NCI-H1092 (cell line): ENCODE measurements at places on chromosomes 6 and 20.

- no peak for DNase-seq
These were observed 14.5 kb downstream of the REV3L start for GRCh38 chr6:111468329-111469012.

DNA sequence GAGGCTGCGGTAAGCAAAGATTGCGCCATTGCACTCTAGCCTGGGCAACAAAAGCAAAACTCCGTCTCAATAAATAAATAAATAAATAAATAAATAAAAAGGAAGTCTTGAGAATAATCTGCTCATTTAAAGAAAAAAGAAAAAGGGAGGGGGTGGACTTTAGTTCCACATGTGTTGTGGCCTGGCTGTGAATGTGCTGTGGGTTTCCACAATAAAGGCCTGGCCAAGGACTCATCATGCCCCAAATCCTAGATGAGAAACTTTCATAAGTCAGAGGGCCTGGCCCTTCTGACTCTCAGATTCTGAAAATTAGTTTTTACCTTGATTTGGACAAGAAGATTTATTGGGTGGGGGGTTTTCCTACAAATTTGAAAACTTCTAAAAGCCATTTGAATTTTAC lies 48.4 kb downstream of the RIOK1 start:
- no peak for DNase-seq

GRCh38 chr6:40369891-40370290 lies 217.3 kb downstream of the LRFN2 start:
- no peak for DNase-seq

GRCh38 chr6:39224011-39224410 lies 5.3 kb downstream of the KCNK5 start:
- no peak for DNase-seq

DNA sequence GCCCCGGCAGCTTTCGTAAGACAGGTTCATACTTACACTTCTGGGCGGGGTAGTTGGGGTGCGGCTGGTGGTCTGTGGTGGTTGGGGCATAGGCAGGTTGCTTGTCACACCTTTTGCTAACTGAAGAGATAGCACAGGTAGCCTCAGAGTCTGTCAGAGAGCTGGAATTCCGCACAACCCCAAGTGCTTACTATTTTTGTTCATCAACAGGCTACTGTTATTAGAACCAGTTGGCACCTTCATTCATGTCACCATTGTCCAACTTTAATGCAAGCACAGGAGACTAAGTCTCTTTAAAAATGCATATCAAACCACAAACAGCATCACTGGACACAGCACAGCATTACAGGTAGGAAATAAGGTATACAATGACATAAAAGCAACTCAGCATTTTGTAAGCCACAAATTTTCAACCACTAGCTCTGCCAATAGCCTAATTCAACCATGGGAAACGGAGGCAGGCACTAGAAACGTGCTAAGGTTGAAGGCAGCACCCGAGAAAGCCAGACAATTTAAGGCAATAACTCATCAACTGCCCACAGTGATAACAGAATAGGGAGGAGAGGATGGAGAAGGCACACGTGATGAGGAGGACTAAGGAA lies 143.8 kb downstream of the ZMYND8 start:
- DNase-seq: no peak

GRCh38 chr6:109327959-109328358 lies 54.3 kb downstream of the CD164 start:
- no peak for DNase-seq

DNA sequence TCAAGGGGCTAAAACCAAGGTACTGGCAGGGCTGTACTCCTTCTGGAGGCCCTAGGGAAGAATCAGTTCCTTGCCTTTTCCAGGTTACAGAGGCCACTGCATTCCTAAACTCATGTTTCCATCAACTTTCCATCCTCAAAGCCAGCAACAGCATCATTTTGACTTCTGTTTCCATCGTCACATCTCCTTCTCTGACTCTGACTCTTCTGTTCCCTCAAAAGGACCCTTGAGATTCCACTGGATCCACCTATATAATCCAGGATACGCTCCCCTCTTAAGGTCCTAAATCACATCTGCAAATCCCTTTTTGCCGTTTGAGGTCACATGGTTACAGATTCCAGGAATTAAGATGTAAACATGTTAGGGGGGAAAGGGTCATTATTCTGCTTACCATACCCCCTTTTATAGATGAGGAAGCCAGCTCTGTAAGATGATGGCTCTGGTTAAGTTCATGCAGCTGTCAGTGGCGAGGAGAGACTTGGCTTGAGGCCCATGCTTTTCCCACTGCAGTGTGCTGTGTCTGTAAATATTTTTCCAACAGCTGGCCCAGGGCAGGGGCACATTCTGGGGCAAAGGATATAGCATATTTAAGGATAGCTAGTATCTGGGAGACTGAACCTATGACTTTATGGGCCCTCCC lies 114.6 kb downstream of the TNFRSF21 start:
- no peak for DNase-seq

GRCh38 chr6:150235218-150235617 lies 92.4 kb downstream of the PPP1R14C start:
- no peak for DNase-seq

DNA sequence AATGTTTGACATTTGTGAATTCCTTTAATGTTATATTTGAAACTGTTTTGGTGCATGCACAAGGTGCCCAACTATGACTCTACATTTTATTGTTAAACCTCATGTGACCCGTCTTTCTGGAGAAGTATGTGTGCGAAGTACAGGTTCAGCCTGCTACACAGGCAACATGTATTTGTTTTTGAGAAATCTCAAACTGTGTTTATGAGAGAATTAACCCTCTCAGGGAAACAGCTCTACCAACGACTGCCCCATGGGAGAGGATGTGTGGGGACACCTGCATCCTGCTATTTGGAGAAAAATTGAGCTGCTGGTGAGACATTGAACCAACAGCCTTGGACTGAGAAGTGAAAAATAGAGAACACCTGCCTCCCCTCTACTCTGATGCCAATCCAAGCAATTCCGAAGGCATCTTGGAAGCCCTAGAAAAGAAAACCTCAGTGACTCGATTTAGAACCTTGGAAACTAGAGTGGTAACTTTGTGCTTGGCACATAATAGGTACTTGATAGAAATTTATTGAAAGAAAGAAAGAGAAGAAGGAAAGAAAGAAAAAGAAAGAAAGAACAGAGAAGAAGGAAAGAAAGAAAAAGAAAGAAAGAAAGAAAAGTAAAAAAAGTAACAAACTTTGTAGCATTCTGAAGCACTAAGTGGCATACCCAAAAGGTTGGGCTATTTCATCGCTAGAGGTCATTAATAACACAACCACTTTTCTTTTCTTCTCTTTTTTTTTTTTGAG lies 2.9 kb upstream of the AKAP12 start:
- DNase-seq: no peak

DNA sequence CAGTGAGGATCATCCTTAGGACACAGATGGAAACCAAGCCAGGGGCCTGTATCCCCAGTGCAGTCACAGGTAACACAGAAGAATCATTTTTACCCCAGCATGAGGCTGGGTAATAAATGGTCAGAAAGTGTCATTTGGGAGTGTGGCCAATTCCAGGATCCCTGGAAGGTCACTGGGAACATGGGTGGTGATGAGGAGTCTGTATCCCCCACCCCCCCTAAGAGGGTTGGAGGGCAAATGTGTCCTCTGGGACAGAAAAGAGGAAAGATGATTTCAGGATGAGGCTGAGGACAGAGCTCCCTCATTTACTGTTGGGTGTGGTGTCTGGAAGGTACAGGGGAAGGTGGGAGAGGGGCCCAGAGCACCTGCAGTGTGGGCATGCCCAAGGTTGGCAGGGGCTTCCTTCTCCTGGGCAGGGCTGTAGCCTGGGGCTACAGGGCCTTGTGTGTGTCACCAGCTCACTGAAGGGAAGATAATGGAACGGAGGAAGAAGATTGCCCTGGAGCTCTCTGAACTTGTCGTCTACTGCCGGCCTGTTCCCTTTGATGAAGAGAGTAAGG lies 34.5 kb downstream of the PLCG1 start:
- no peak for DNase-seq

- DNase-seq: no peak
These were observed 32.8 kb upstream of the HBS1L start for GRCh38 chr6:135087403-135087802.

DNA sequence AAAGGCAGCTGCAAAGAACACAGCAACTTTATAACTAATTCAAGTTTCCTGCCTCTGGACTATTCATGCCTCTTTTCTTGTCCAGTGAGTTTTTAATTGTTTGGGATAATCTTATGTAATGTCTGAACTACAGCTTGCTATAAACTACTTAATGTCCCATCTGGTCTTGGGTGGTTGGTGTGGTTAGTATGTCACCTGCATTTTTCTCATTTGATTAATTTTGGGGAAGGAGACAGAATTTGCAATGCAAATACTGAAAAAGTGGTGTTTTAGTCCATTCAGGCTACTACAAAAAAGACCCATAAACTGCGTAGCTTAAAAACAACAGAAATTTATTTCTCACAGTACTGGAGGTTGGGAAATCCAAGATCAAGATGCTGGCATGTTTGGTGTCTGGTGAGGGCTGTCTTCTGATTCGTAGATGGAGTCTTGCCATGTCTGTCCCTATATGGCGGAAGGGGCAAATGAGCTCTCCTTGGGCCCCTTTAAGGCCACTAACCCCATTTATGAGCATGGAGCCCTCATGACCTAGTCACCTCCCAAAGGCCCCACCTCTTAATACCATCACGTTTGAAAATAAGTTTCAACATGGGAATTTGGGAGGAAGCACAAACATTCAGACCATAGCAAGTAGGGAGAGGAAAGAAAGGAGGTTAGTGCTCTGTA lies 22.4 kb downstream of the RNF8 start:
- no peak for DNase-seq

GRCh38 chr6:100633096-100633777 lies 168.5 kb upstream of the SIM1 start:
- no peak for DNase-seq

GRCh38 chr20:63051186-63051860 lies 44.6 kb upstream of the BHLHE23 start:
- DNase-seq: no peak

- DNase-seq: no peak
These were observed 122.4 kb upstream of the VGLL2 start for GRCh38 chr6:117142995-117143394.

DNA sequence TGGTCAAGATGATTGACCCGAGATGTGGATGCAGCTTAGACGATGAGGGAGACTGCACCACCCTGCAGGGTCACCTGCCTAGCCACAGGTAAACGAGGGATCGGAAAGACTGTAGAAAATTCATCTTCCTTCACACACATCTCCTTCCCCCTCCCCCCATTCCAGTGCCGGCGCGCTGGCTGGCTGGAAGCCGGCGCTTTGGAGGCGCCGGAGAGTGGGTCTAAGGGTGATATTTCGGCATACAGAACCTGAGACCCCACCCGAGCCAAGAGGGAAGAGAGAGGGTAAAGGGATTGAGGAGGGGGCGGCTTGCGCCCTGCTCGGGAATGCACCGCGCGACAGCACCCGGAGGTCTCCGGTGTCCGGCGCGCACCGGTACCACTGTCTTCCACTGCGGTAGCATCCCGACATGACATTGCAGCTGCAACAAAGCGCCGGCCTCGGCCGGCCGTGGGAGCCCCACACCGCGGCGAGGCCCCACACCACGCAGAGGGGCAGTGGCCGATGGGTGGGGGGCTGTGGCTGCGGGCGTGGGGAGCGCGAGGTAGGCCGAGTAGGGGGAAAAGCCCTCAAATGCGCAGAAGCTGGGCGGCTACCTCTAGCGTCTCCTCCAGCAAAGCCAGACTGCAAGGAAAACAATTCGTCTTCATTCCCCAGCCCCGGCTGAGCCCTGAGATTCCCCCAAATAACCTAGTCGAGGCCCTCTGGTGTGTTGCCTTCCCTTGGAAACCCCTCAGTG lies 984 bp downstream of the TNFRSF21 start:
- no peak for DNase-seq

DNA sequence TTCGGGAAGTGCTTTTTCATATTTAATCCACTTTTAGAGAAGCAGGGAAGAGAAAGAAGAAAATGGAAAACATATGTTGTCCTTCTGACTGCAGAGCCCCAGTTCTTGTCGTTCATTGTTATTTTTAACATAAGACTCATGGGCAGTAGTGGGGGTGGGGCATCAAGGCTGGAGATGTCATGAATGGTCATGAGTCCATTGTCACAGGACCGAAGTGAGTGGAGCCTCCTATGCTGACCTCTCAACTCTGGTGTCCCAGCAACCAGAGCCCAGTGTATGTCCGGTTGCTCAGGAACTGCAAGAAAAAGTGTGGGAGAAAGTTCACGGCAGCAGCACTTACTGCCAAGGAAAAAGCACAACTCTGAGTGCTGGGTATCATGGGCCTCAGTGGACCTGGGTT lies 108.6 kb downstream of the BANF2 start:
- no peak for DNase-seq

DNA sequence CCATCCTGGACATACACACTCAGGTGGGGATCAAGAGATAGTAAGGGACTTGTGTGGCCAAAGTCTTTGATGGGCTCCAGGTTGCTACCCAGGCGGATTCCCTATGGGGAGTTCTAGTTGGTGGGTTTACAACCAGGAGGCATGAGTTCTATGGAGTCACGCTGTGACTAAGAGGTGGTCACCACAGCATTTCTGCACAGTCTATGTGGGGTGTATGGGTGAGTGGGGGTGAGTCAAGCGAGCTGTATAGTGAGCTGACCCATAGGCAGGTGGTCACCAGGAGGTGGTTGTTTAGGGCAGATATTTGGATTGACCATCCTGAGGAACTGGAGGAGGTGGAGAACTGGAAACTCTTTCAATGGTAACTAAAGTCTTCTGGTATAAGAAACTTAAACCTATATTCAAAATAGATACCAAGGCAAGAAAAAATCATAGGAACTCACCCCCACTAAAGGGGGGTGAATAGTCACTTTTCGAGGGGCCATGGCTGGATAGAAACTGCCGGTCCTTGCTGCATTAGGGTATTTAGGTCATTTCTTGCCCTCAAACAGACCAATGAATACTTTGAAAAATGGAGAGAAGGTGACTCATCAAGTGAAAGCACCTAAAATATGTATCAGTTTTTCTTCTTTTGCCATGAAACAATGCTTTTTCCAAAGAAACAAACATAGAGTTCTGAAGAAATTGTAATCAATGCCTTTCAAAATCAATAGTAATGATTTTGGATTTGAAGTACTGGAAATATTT lies 84.3 kb upstream of the NRN1 start:
- no peak for DNase-seq

GRCh38 chr6:39360378-39360777 lies 37.9 kb upstream of the KCNK16 start:
- DNase-seq: no peak
